Pericardium fibroblast (primary cell): ENCODE measurements at places on chromosomes 5 and 9. TPM values are rescaled to one million over a fixed set of nuclear protein-coding genes. Genes with fewer than 3 reads are reported as not detected.

Gene SMIM33
- not detected in 2 replicates for total RNA-seq

Gene CATSPER3
- not detected in 2 replicates for total RNA-seq

Gene GABRA6
- total RNA-seq = not detected in 2 replicates

Gene DEPDC1B
- 0.43 and 2.2 TPM in 2 replicates for total RNA-seq

Gene IL31RA
- total RNA-seq = 0.34 TPM in 1 of 2 replicates, not detected in the other

Gene UNC13B
- 10.3 and 12.5 TPM in 2 replicates for total RNA-seq

Gene CPEB4
- 6.1 and 11.6 TPM in 2 replicates for total RNA-seq

Gene CLIC3
- total RNA-seq = 11.9 and 74.5 TPM in 2 replicates

Gene FCN2
- not detected in 2 replicates for total RNA-seq

Gene OR1N1
- not detected in 2 replicates for total RNA-seq

Gene GZMA
- not detected in 2 replicates for total RNA-seq
